ENCODE measurements at places on chromosomes 3 and 15.

GRCh38 chr3:72944696-72945095, 51.9 kb upstream of the PPP4R2 start:
- DNase-seq: no peak

DNA sequence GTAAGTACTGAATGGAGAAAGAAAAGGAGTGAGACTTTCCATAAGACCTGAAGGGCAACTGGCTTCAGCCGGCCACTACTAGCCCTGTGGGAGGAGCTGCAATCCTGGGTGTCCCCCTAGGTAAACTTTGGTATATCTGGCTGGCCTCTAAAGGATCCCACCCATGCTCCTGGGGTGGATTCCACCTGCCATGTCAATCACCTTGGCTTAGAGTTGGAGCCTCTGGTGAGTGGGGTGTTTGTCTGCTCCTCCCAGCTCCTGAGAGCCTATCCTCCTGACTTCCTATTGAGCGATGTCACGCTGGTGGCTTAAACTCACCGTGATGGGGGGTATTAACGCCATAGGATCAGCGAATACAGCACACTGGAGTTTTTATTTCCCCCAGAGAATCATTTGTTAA, 2.6 kb downstream of the SPTBN5 start:
- no peak for DNase-seq

DNA sequence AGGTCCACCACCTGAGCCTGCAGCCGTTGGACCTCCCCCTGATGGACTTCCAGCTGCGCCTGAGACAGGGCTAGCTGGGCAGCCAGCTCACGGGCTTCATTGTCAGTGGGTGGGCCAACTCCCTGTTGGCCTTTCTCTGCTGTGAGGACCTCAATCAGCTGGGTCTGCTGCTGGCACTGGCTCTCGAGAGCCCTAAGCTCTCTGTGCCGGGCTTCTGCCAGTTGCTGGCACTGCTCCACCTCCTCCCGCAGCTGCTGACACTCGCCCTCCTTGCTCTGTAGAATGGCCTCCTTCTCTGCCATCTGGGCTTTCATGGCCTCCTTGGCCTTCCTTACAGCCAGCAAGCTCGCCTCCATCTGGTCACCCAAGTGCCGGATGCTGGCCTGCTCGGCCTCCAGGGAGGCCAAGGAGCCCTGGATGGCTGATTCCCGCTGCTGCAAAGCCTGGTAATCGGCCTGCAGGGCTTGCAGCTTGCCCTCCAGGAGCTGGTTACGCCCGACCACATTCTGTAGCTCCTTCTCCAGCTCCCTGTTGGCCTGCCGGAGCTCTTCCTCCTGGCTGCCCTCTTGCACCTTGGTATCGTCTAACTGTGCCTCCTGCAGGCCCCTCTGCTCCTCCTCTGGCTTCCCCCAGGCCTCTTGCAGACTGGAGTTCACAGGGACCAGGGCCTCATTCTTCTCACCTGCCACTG, 23.8 kb downstream of the CXCR6 start:
- no peak for DNase-seq

- DNase-seq: no peak
Measured at GRCh38 chr3:116815831-116816588, 106.4 kb downstream of the TUSC7 start.

DNA sequence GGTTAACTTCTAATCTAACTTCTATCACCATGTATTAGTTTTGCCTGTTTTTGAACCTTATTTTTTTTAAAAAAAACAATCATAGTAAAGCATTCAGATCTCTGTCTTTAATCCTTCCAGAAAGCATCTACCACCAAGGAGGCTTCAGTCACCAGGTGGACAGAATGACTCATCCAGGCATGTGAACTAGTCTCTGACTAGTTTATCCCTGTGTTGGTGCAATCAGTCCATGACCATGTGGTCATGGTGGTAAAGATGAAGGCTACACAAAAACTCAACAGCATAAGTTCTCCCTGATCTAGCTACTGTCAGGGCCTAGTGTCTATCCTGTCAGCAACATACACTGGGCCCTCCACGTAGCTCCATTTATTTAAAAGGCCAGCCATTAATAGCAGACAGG, 750.6 kb downstream of the AGBL1 start:
- no peak for DNase-seq

DNA sequence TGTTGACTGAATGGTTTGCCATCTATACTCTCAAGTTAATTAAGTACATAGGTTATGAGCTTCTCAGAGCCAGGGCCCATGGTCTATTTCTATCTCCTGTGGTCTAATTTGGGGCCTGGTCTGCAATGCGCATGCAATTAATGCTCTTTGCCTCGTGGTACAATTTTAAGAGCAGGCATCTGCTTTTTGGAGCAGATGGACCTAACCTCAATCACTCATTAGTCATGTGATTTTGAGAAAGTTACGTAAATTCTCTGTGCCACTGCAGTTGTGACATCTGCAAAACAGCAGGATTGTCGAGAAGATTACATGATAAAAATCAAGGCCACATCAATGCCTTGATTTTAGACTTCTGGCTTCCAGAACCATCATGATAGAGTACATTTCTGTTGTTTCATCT, 543.7 kb upstream of the ADAMTS9 start:
- DNase-seq: no peak

DNA sequence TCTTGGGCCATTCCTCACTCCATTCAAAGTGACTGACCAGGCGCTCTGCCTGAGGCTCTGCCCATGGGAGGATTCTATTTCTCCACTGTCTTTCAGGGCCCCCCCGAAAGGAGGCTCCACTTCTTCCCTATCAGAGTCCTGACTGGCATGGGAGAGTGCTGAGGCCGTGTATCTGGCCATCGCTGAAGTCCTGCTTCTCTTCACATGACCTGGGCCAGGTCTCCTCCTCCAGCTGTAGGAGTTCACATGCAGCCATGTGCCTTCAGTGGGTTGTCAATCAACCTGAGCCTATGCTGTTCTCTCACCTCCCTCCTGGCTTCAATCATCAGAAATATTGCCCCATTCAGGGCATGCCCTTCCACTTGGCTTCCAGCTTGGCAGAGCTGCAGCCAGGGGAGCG, 12.8 kb upstream of the APBA2 start:
- DNase-seq: no peak

DNA sequence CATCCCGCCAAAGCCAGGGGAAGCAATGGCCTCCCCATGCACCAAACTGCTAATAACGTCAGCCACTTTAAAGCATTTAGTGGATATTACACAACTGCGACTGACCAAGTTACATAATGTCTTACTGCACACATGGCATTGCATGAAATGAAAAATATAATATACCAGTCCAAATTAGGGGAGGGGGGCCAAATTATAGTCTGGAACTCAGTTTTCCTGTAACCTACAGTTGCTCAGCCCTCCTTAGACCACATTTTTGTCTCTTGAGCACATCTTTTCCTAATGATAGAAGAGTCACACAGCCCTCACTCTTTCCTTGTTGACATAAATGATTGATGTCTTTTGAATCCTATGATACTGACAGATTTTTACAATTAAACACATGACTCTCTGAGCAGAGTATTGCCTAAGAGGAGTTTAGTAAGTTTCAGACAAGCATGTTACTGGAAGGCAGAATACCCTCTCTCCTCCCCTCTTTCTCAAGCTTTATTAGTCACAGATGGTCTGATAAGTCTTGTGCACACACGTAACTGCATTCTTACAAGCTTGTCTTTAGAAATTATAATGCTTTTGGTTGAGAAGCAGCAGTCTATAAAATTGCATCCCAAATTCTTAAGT, 1.1 kb upstream of the PLD1 start:
- DNase-seq: peak; percentile 97

- no peak for DNase-seq
Measured at GRCh38 chr3:123064914-123065313, 1.9 kb upstream of the PDIA5 start.

GRCh38 chr3:72035606-72036005, 250.7 kb upstream of the PROK2 start:
- no peak for DNase-seq

DNA sequence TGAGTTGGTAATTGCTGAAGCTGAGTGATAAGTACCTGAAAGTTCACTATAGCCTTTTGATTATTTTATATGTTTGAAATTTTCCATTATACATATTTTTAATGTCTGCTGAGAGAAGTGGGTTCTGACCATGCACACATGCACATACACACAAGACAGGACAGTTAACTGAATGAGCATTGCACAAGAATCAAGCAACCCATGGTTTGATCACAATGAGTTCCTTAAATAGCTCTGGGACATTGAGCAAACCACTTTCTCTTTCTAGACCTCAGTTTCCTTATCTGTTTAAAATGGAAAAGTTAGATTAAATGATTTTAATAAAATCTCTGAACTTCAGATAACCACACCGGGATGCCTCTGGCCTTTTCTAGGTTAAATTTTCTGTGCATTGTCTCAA, 26.7 kb downstream of the SNTN start:
- no peak for DNase-seq

DNA sequence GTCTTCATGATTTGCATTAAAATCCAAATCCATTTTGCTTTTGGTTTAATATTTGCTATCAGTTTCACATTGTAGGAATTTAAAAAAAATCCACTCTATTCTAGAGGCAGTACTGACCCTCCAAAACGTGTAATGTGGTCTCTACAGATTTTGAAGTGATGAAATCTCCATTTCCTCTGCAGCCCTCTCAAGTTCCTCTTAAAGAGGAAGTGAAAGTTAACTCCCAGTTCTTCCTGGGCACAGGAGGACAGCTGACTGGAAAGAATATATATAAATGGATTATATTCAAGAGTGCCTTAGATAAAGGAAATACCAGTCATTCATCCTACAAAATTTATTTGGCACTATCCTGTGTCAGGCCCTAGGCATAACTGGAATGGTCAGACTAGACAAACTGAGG, 83.5 kb upstream of the PLCL2 start:
- DNase-seq: no peak

DNA sequence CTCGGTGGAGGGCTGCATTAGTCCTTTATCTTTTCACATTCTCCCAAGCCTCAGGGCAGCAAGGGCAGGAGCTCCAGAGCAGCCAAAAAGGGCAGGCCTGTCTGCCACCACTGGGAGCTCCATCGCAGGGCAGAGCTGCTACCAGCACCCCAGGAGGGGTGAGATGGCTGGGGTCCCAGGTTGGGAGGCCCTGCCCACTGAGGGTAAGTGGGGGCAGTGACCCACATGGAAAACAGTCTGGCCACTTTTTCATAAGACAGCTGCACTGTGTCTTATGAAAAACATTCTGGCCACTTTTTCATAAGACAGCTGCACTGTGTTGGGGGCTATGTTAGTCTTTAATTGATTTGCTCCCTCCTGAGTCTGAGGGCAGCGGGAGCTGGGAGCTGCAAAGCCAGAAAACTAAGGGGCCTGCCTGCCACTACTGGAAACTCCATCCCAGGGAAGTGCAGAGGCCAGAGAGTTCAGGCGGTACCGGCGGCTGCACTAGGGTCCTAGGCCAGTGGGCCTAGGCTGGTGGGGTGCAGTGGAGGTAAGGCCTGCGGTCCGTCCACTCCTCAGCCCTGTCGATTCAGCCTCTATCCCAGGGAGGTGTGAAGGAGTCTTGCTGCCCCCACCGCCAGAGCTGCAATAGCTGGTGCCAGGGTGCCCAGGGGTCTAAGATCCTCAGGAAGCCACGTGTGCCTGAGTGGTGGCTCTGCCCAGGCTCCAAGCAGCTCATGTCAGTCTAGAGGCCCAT, 45.4 kb downstream of the TMCO5A start:
- no peak for DNase-seq

DNA sequence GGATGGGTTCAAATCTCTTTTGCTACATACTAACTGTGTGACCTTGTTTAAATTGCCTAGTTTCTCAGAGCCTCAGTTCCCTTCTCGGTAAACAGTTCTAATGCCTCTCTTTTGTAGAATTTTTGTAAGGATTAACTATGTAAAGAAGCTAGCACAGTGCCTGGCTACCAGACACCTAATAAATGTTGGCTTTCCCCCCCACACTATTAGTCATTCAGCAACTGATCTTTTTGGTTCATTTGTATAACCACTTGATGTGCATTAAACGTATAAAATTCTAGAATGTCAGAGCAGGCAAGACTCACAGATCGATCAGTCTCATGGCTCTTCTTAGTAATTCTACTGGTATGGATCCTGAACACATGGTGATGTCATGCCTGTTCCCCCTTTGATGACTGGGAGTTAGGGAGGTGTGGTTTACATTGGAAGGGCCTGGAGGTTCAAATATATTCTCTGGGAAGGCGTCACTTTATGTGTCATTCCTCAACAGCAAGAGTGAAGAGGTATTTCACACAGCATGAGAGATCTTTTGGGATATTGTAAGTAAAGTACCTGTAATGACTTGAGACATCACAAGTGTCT, 6.5 kb downstream of the TAGLN3 start:
- DNase-seq: peak; percentile 22

- peak; percentile 23 for DNase-seq
Measured at GRCh38 chr15:58229297-58229768, 91.2 kb downstream of the AQP9 start.

GRCh38 chr3:32203854-32204253, 34.6 kb upstream of the CMTM8 start:
- peak; percentile 16 for DNase-seq

DNA sequence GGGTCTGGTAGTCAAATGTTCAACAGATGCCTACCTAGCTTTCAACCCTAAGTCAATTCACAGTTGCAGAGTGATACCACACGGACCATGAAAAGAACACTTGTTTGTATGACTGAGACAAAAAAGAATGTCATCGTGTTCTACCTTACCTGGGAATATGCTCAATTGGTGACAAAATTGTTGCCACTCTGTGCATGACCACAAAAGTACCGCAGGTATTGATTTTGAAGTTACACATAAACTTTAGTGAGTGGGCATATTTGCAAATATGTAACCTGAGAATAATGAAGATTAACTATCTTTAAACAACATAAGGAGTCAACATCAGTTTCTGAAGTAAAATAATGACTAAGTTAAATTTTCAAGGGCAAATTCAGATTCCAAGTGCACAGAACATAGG, 53.4 kb upstream of the SNRPN start:
- DNase-seq: no peak

GRCh38 chr15:94042180-94042928, 189.0 kb upstream of the MCTP2 start:
- DNase-seq: peak; percentile 57

- DNase-seq: no peak
Measured at GRCh38 chr3:34077417-34078195, 279.2 kb downstream of the PDCD6IP start.

GRCh38 chr3:12148183-12148940, 10.3 kb downstream of the TIMP4 start:
- DNase-seq: no peak
